Body of pancreas (tissue), 4 donors: ENCODE measurements at places on chromosomes 11 and 22. TPM values are rescaled to one million over a fixed set of nuclear protein-coding genes. Genes with fewer than 3 reads are reported as not detected.

DNA sequence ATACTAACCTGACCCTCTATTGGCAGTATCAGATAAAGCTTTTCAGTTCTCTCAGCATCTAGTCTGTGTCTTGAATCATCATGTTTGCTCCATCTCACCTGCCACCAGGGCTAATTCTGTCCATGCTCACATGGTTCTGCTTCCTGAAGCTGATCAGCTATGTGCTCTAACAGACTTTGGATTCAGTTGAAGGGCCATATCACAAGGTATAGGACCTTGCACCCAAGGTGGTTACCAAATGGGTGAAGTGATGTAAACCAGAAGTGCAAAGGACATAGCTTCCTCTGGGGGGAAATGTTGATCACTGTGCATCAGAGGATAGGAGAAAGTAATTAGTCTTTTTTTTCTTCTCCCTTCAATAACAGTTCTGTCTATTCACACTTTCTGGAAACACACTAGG is 417.0 kb upstream of the ANO5 start:
- no peak for DNase-seq

GRCh38 chr22:37925767-37926166 is 19.7 kb downstream of the MICALL1 start:
- DNase-seq: no peak

Gene RIBC2
- total RNA-seq: not detected

GRCh38 chr11:45102810-45103621 is 43.4 kb upstream of the PRDM11 start:
- peak; percentile 58 for DNase-seq
